Stimulated activated CD4-positive, alpha-beta T cell treated with anti-CD3 and anti-CD28 coated beads, Interleukin-4, amount 100 ng/mL, for 1 hour (primary cell): ENCODE measurements at places on chromosomes 7 and 10.

DNA sequence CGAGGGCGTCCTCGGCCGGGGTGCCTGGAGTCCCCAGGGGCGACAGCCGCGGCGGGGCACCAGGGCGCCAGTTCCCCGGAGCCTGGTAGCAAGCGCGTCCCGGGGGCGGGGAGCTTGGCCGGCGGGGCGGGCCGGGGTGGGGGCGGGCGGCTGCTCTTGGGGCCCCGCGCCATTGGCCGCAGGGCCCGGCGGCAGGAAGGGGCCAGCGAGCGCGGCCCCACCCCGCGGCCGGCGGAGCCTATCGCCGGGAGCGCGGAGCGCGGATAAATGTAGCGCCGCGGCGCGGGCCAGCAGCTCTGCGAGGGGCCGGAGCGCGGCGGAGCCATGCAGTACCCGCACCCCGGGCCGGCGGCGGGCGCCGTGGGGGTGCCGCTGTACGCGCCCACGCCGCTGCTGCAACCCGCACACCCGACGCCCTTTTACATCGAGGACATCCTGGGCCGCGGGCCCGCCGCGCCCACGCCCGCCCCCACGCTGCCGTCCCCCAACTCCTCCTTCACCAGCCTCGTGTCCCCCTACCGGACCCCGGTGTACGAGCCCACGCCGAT is at the start of gene HHEX:
Gene HHEX, plus strand, starts transcription at position 293 of the 548 bp plus-strand sequence. Its CDS starts 32 bp downstream, at position 325.
- peak; percentile 29 for DNase-seq

DNA sequence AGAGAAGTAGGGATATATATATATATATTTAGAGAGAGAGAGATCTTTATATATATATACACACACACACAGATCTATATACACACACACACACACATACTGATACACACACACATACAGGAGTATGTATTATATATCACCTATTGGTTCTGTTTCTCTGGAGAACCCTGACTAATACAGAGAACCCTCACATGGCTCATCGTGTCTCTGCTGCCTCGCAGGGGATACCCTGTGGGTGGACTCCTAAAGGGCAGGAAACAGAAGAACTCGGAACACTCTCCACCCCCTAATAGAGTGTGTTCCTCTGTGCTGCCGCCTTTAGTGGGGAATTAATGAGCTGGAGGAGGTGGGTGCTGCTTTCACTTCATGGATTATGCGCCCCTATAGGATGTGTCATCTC is 86.6 kb downstream of the NPY start:
- no peak for DNase-seq

GRCh38 chr7:150564006-150564405 is 3.2 kb upstream of the GIMAP4 start:
- no peak for DNase-seq

- DNase-seq: no peak
These were observed 381.6 kb downstream of the PARD3 start for GRCh38 chr10:34433241-34434076.

DNA sequence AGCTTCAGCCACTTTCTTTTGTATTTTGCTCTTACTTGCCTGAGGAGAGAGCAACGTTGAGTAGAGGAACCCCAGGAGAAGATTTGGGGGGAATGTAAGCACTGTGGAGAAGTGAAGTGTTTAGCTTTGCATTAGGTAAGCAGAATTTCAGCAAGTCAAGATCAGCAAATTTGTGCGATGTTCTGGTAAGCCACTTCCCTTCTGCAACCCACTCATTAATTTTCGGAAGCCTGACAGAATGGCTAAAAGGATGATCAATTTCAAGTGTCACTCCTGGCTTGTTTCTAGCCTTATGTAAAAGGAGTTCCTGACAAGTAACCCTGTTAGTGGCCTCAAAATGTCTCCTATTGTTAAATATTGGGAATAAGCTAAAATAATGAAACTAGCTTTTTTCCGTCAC is 48.5 kb upstream of the NXPH1 start:
- no peak for DNase-seq

DNA sequence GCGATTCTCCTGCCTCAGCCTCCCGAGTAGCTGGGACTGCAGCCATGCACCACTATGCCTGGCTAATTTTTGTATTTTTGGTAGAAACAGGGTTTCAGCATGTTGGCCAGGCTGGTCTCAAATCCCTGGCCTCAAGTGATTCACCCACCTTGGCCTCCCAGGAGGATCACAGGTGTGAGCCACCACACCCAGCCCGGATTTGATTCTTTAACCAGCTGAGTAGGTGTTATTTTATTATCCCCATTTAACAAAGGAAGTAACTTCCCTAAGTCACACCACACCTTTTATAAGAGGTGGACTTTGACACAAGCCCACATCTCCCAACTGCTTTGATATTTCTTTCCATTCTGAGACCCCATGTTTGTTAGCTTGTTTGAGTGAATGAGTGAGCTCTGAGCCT is 25.0 kb downstream of the SLC25A28 start:
- DNase-seq: no peak

DNA sequence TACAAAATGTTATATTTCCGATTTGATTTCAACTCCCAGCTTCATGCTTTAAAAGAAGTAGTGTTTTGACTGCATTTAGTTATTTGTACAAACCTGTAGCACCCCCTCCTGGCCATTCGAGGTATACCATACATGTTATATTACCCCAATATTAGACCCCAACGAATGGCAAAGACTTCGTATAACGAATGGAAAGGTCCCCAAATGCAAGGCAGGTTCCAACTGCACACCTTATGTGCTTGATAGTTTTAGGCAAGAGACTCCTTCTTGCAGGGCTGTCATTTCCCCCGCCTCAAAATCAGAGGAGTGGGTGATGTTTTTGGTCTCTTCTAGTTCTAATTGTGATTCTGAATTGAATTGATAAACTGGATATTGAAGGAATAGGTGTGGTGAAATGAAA is 101.1 kb upstream of the TARP start:
- DNase-seq: peak; percentile 55

GRCh38 chr7:151857866-151858450 is 19.0 kb downstream of the PRKAG2 start:
- no peak for DNase-seq

GRCh38 chr7:108327353-108327752 is 128.9 kb downstream of the NRCAM start:
- DNase-seq: no peak

DNA sequence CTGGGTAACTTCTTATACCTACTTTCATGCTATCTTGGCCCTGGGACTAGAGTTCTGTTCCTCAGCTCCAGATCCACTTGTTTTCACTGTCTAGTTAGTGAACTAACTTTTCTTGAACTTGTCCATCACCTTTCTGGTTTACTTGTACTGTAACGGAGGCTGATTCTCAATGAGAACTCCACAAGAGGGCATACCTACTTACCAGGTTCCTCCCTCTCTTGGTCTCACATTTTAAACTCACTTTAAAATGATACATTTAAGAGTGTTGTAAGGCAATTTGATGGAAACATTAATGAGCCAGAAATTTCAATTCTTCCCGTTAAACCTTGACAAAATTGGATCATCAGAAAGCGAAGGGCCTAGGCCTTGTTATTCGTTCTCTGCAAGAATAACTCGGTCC is 111.6 kb downstream of the MAGI2 start:
- no peak for DNase-seq

- no peak for DNase-seq
These were observed 38.9 kb upstream of the CDK13 start for GRCh38 chr7:39911167-39911566.
